CD4-positive, alpha-beta memory T cell (primary cell): ENCODE measurements at places on chromosomes 1 and 21. TPM values are rescaled to one million over a fixed set of nuclear protein-coding genes. Genes with fewer than 3 reads are reported as not detected.

MAB21L3 gene
- not detected for polyA plus RNA-seq

AGL gene
- polyA plus RNA-seq = 11.1 TPM

GRCh38 chr1:28329395-28330153 is 734 bp downstream of the MED18 start:
- no peak for DNase-seq

DNA sequence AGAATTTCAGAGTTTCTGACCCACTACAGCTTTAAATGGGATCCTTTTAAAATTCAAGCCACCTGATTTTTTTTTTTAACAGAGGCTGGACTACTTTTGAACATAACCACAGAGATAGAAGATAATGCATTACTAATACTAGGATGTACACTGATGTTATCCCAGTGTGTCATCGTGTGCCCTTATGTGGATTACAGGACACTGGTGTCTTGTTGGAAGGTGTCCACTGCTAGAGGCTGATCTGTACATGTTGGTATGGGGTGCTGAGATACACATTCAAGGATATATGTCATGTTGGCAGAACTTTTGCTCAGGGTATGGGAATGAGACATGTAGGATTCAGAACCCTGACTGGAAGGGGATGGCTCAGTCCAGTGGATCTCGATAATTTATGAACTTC is 56.3 kb downstream of the INAVA start:
- DNase-seq = no peak

DNA sequence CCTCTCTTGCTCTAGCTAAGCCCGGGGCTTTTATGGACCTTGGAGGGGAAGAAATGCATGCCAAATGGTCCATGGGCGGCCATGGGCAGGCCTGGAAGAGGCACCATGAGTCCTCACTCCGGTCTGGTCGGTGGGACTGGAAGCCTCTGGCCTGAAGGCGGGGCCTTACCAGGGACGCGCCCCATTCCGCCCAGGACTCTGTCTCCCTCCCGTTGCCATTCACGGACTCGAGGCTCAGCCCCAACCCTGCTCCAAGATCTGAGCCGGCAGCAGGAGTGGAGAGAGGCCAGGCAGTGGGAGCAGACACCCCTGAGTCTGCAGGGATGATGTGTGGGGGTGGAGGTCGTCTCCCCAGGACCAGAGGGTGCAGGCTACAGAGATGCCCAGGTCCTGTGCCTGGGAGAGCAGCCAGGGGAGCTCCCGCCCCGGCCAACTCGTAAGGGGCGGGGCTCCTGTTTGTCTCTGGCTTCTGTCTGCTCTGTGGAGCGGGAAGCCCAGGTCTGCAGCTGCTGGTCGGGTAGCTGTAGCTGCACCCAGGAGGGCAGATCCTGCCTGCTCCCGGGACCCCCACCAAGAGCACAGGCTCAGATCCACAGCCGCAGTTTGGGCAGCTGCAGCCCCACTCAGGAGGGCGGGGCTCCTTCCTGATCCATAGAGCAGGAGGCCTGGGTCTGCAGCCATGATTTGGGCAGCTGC is 8.3 kb upstream of the KANK4 start:
- no peak for DNase-seq

DNA sequence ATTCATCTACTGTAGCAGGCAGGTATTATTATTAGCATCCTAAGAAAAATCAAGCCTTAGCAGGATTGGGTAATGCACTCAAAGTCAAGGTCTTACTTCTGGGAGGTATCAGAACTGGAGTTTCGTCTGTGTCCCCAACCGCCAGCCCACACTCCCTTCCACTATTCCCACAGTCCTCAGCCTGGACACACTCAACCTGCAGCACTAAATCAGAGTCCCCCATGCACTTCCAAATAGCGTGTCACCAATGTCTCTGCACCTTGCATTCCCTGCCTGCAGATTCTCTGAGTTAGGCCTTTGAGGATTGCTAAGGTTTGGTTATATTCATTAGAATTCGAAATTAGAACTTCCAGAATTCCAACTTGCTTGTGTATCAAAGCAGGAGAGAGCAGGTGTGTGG is 3.9 kb downstream of the LYPD8 start:
- DNase-seq = no peak

DNA sequence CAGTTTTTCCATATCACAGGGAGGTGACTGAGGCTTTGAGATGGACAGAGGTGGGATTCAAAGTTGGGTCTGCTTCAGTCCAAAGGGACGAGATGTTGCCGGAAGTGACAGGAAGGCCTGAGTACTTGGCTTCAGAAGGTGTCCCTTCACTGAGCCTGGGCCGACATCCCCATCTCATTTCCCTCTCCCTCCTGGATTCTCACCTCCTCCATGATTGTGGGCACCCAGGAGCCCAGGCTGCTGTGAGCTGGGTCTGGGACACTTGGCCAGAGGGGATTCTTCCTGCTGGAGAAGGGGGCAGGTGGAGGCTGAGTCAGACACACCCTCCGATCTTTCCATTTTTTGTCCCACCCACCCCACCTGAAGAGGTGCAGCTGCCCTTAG is 2.8 kb upstream of the MRPS15 start:
- DNase-seq = no peak

- DNase-seq = no peak
Observed at GRCh38 chr1:185300152-185300551, 16.9 kb downstream of the IVNS1ABP start.

GRCh38 chr1:64515427-64515826 is 45.5 kb downstream of the CACHD1 start:
- no peak for DNase-seq

GRCh38 chr1:7177438-7178146 is 392.3 kb downstream of the CAMTA1 start:
- DNase-seq = no peak

DNA sequence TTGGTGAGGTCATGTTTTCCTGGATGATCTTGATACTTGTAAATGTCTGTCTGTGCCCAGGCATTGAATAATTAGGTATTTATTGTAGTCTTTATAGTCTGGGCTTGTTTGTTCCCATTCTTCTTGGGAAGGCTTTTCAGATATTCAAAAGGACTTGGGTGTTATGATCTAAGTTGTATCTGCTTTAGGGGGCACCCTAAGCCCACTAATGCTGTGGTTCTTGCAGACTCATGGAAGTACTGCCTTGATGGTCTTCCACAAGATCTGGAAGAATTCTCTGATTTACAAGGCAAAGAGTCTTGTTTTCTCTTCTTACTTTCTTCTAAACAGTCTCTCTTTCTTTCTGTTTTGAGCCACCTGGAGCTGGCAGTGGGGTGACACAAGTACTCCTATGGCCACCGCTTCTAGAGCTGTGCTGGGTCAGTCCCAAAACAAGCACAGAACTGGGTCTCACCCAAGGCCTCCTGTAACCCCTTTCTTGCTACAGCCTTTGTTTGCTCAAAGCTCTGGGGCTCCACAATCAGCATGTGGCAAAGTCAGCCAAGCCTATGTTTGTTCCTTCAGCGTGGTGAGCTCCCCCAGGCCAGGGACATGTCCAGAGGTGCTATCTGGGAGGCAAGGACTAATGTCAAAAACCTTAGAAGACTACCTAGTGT is 12.6 kb downstream of the VN1R5 start:
- DNase-seq = no peak

GRCh38 chr21:35211782-35212181 is 162.7 kb upstream of the RUNX1 start:
- no peak for DNase-seq
